AG04450 (cell line): ENCODE measurements at places on chromosomes 16 and 17. TPM values are rescaled to one million over a fixed set of nuclear protein-coding genes. Genes with fewer than 3 reads are reported as not detected.

TBC1D28 gene
- not detected in 2 replicates for polyA plus RNA-seq

HOXB1 gene
- polyA plus RNA-seq, result not detected in 2 replicates

TCF25 gene
- polyA plus RNA-seq, result 132 and 156 TPM in 2 replicates

DNA sequence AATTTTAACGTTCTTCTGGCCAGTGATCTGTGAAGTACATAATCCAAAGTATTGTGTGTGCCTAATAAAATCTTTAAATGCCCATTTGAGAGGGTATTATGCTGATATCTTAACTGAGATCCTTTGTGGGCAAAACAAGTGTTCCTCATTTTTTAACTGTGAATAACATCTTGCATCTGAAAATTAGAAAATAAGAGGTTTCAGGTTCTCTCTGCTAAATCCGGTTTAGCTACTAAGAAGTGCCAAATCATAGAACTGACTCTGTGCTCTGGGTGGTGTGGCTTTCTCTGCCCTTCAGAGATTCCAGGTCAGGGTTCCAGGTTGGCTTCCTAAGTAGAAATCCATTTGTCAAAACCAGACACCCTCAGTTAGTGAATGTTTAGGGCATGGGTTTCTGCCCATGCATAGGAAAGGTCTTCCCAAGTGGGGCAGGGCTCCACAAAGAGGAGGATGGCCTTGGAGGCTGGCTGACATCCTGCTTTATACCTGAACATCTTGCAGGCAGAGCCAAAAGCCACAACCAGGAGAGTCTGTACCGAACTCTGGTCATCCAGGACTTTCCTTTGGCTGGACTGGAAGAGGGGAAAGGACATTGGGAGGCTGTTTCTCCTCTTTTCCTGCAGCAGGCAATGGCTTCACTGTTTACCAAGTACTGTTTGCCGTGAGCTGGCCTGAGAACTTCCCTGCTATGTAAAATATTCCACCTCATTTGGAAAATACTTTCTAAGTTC is 8.5 kb downstream of the ALDH3A2 start:
- no peak for DNase-seq

- no peak for DNase-seq
Measured at GRCh38 chr16:907842-908241, 62.9 kb downstream of the LMF1 start.
